Mesenteric fat pad (tissue), 1 donor: ENCODE measurements at places on chromosomes 7 and 10. TPM values are rescaled to one million over a fixed set of nuclear protein-coding genes. Genes with fewer than 3 reads are reported as not detected.
A peak's percentile ranks its signal among the peaks of the same experiment; 100 is the strongest.

- no peak for DNase-seq
These were observed 7.4 kb downstream of the AVL9 start for GRCh38 chr7:32502728-32503127.

GRCh38 chr7:108283252-108283651 lies 153.1 kb upstream of the LAMB4 start:
- no peak for DNase-seq

GRCh38 chr10:115092258-115092554 lies 959 bp upstream of the ATRNL1 start:
- DNase-seq, result no peak

DNA sequence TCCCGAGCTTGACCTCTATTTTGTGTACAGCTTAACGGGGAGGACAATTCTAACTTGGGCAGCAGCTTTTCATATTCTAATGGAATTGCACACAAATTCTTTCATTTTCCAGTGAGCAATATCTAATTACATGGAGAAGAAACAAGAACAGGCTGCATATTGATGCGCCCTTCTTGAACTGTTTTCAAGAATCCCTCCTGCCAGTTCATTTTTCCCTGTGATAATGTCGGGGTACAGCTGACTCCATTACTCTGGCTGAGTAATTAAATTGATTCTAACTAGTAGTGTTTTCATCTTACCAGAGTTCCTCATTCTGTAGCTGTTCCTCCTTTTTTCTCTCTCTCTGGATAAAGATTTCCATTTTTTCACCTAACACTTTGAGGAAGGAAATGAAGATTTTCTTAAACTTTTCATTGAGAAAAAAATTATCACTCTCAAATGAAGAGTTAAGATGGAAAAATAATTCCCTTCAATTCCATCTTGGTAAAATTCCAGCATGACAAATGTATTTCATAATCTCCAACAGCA lies 190.9 kb downstream of the FANK1 start:
- no peak for DNase-seq

DNA sequence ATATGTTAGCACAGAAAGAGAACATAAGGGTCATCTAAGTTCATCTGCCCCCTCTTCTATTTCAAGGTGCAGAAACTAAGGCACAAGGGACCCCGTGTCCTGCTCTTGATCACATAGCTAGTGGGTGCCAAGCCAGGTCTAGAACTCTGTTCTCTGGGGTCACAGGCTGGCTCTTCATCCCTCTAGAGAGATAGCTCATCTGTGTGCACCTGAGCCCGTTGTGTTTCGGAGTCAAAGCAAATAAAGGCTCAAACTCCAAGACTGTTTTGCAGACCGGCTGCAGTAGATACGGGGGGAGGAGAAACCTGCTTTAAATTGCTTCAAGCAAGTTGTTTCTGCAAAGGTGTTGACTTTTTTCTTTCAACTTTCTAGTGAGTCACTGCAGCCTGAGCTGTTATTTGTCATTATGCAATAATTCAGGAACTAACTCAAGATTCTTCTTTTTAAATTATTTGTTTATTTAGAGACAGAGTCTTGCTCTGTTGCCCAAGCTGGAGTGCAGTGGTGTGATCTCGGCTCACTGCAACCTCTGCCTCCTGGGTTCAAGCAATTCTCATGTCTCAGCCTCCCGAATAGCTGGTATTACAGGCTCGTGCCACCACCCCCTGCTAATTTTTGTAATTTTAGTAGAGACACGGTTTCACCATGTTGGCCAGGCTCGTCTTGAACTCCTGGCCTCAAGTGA lies 6.5 kb downstream of the BLVRA start:
- DNase-seq, result peak; percentile 18

DNA sequence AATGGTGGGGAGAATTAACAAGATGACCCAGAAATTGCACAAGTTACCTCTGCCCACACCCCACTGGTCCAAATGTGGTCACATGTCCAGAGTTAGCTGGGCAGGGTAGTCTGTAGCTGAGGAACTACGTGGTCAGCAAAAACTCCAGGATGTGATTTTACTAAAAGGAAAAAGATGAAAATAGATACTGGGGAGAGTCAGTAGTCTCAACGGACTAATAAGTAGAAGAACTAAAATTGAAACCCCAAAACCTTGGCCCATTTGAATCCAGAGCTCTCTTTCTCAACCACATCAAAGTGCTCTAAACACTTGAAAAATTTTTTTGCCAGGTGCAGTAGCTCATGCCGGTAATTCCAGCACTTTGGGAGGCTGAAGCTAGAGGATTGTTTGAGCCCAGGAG lies 146.3 kb downstream of the SKIDA1 start:
- DNase-seq, result no peak

- DNase-seq, result no peak
These were observed 8.1 kb downstream of the CNPY1 start for GRCh38 chr7:155538293-155538692.

TRUB1 gene
- 5.2 TPM for total RNA-seq

SSC4D gene
- total RNA-seq, result 3.7 TPM

RET gene
- total RNA-seq, result 0.64 TPM

SLC26A5 gene
- 0.19 TPM for total RNA-seq

UNCX gene
- not detected for total RNA-seq

C10orf62 gene
- total RNA-seq, result not detected
